Activated T-cell treated with anti-CD3 and anti-CD28 coated beads, Interleukin-2, amount 50 U/mL, for 72 hours (primary cell): ENCODE measurements at places on chromosomes 1 and 21. TPM values are rescaled to one million over a fixed set of nuclear protein-coding genes. Genes with fewer than 3 reads are reported as not detected.
A peak's percentile ranks its signal among the peaks of the same experiment; 100 is the strongest.

DNA sequence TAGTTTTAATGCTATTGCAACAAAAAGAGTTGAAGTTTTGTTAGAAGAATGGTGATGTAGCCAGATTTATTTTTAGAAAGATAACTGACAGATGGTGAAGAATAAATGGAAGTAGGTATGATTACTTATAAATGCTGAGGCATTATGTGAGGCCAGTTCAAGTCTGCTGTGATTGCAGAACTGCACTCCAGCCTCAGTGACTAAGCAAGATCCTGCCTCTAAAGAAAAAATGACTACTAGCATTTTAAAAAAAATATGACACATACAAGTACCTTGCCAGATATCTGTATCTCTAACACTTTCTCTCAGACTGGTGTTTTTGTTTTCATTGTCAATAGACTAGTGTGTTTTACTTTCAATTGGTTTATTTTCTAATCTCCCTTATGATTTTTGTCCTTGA is 1242.4 kb upstream of the ADGRL4 start:
- no peak overlapping the region for H3K27ac ChIP-seq
- H3K4me1 ChIP-seq, result no peaks in the 10 kb centered on the region
- no peak overlapping the region for H3K4me3 ChIP-seq
- H3K36me3 ChIP-seq, result no peaks in the 10 kb centered on the region

OR1C1 gene
- total RNA-seq, result not detected

DNA sequence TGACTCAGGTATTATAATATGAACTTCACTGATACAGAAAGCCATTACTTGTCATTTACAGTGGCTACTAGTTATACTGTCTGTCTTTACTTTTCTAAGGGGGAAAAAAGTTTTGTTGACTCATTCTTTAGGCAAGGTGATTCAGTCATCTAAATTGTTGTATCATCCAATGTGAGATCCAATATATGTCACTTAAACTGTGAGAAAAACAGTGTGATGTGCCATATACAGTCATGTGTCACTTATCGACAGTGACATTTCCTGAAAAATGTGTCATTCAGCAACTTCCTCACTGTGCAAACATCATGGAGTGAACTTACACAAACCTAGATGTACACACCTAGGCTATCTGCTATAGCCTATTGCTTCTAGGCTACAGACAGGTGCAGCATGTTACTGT is 57.6 kb downstream of the KCNK2 start:
- no peaks in the 10 kb centered on the region for H3K27me3 ChIP-seq
- no peak for DNase-seq
- no peak overlapping the region for H3K27ac ChIP-seq
- no peaks in the 10 kb centered on the region for H3K4me1 ChIP-seq
- H3K4me3 ChIP-seq, result no peak overlapping the region
- H3K36me3 ChIP-seq, result no peaks in the 10 kb centered on the region

CELA3A gene
- not detected for total RNA-seq

- H3K4me1 ChIP-seq, result no peaks in the 10 kb centered on the region
- H3K27ac ChIP-seq, result no peak overlapping the region
- peaks cover 8% of the 10 kb centered on the region for H3K27me3 ChIP-seq
- no peak for DNase-seq
- H3K36me3 ChIP-seq, result no peaks in the 10 kb centered on the region
Observed at GRCh38 chr21:29751473-29752185, 188.2 kb downstream of the GRIK1 start.

DNA sequence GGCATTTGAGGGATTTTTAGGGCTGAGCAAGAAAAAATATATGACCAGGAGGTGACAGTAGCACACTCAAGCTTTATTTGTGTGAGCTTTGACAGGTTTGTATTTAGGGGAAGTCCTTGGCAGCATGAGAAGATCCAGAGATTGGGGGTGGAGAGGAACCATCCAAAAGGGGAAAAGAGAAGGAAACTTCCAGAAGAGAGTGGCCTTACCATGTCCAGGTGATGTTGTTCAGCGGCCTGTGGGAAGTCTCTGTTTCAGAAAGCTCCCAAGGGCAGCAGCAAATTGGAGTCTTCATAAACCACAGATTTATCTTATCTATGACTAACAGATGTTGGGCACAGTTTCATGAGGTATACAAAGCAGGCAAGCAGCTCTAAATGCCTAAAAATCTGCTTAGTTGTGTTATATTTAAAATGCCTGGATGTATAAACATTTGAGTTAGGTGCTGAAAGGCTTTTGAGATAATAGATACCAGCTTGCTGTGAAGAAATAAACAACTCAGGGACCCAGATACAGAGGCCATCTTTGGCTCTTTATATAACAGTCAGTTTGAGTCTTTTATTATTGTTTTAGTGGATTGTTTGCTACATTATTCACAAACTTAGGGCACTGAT is 21.2 kb upstream of the ADAR start:
- H3K4me3 ChIP-seq, result peak overlapping the region; percentile 99
- no peaks in the 10 kb centered on the region for H3K27me3 ChIP-seq
- peak overlapping the region; percentile 99 for H3K27ac ChIP-seq
- peaks cover 42% of the 10 kb centered on the region for H3K4me1 ChIP-seq
- DNase-seq, result no peak

GRCh38 chr1:201149400-201149799 is 4.9 kb downstream of the TMEM9 start:
- peaks cover 12% of the 10 kb centered on the region for H3K4me1 ChIP-seq
- H3K27me3 ChIP-seq, result no peaks in the 10 kb centered on the region
- no peak for DNase-seq
- no peak overlapping the region for H3K4me3 ChIP-seq
- H3K36me3 ChIP-seq, result no peaks in the 10 kb centered on the region

- peaks cover 25% of the 10 kb centered on the region for H3K4me1 ChIP-seq
- peak; percentile 85 for DNase-seq
- no peak overlapping the region for H3K4me3 ChIP-seq
- no peaks in the 10 kb centered on the region for H3K27me3 ChIP-seq
- H3K36me3 ChIP-seq, result peaks cover 29% of the 10 kb centered on the region
Observed at GRCh38 chr1:12001249-12001917, 17.9 kb upstream of the MIIP start.

DNA sequence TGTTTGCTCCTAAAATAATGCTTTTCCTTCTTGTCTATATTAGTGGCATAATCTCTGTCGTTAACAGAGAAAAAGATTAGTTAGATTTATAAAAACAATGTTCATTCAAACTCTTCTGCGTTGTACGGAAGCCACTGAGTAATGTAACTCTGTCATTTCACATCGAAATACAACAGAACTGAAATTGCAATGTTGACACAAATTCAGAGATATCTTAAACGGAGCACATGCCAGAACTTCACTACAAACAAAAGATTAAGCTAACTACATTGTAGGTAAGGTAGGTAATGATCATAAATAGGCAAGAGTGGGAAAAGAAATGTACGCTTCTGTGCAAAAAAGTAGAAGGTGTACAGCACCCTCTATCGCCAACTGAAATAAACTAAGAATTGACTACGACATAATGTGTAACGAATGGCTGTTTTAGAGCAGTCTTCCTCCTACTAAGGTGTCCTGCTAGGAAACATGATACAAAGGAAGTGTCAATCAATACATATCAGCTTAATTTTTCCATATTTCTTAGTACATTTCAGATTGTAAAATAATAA is 56.6 kb downstream of the PCNX2 start:
- H3K27ac ChIP-seq, result no peak overlapping the region
- H3K4me1 ChIP-seq, result no peaks in the 10 kb centered on the region
- H3K27me3 ChIP-seq, result no peaks in the 10 kb centered on the region
- no peak for DNase-seq

DNA sequence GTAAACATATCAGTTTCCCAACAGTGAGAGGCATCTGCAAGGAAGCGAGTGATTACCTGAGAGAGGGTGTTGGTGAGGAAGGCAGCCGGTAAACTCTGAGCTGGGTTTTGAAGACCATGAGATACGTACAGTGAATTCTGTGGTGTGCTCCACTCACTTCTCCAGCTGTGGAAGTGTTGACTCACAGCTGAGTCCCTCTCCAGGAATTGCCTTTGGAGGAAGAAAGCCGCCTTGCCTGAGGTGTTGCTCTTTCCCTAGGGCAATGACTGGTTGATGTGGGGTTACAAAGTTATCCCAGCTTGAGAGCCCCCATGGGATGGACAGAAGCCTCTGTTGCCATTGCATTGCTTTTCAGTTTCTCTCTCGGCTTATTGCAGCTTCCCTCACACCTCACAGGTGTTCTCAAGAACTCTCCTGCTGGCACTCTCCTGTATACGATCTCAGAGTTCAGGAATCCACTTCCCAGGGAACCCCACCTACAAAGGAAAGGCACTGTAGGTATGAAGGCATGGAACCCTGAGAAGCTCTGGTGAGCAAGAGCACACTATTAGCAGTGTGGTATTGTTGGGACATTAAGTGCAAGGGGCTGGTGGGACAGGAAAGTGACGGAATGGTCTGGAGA is 10.8 kb downstream of the NHLH1 start:
- no peak for DNase-seq
- H3K27ac ChIP-seq, result no peak overlapping the region
- no peak overlapping the region for H3K4me3 ChIP-seq
- H3K27me3 ChIP-seq, result no peaks in the 10 kb centered on the region
- H3K4me1 ChIP-seq, result peaks cover 11% of the 10 kb centered on the region
- H3K36me3 ChIP-seq, result no peaks in the 10 kb centered on the region

GRCh38 chr1:101238031-101238628 is 1.3 kb downstream of the S1PR1 start:
- H3K4me1 ChIP-seq, result peaks cover 59% of the 10 kb centered on the region
- no peaks in the 10 kb centered on the region for H3K27me3 ChIP-seq
- H3K36me3 ChIP-seq, result peaks cover 48% of the 10 kb centered on the region
- DNase-seq, result peak; percentile 65
- H3K27ac ChIP-seq, result peak overlapping the region; percentile 98

GRCh38 chr21:35071347-35071746 is 22.2 kb upstream of the RUNX1 start:
- no peak for DNase-seq
- peaks cover 5% of the 10 kb centered on the region for H3K36me3 ChIP-seq
- H3K4me3 ChIP-seq, result no peak overlapping the region
- peaks cover 21% of the 10 kb centered on the region for H3K4me1 ChIP-seq
- H3K27me3 ChIP-seq, result no peaks in the 10 kb centered on the region
- H3K27ac ChIP-seq, result no peak overlapping the region

BARHL2 gene
- total RNA-seq, result not detected

OPTC gene
- total RNA-seq, result not detected

GRCh38 chr1:228986093-228986904 is 251.0 kb downstream of the RHOU start:
- no peak overlapping the region for H3K27ac ChIP-seq
- no peaks in the 10 kb centered on the region for H3K36me3 ChIP-seq
- H3K4me3 ChIP-seq, result no peak overlapping the region
- H3K27me3 ChIP-seq, result no peaks in the 10 kb centered on the region
- H3K4me1 ChIP-seq, result no peaks in the 10 kb centered on the region
- no peak for DNase-seq

DNA sequence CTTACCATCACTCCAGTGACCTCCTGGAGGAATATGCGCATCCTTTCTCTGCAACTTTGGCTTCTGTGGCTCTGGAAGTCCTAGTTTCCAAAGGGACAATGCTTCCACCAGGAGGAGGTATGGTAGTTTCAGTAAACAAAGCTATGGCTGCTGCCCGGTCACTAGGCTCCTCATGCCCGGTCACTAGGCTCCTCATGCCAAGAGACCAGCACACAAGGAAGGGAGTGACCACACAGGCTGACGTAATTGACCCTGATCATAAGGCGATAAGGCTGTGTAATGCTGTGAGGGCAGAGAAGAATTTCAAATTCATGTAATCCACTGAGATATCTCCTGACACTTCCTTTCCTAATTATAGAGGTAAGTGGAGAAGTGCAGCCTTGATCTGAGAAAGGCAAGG is 102.9 kb downstream of the DTL start:
- H3K27ac ChIP-seq, result no peak overlapping the region
- no peaks in the 10 kb centered on the region for H3K4me1 ChIP-seq
- no peak for DNase-seq
- no peaks in the 10 kb centered on the region for H3K27me3 ChIP-seq

GRCh38 chr1:233010146-233010545 is 59.7 kb downstream of the NTPCR start:
- no peak overlapping the region for H3K27ac ChIP-seq
- H3K4me1 ChIP-seq, result no peaks in the 10 kb centered on the region
- no peak overlapping the region for H3K4me3 ChIP-seq
- no peak for DNase-seq

GRCh38 chr21:28332796-28333195 is 659.9 kb downstream of the LTN1 start:
- H3K27ac ChIP-seq, result no peak overlapping the region
- no peak for DNase-seq
- no peaks in the 10 kb centered on the region for H3K27me3 ChIP-seq
- no peaks in the 10 kb centered on the region for H3K36me3 ChIP-seq
- no peak overlapping the region for H3K4me3 ChIP-seq

DNA sequence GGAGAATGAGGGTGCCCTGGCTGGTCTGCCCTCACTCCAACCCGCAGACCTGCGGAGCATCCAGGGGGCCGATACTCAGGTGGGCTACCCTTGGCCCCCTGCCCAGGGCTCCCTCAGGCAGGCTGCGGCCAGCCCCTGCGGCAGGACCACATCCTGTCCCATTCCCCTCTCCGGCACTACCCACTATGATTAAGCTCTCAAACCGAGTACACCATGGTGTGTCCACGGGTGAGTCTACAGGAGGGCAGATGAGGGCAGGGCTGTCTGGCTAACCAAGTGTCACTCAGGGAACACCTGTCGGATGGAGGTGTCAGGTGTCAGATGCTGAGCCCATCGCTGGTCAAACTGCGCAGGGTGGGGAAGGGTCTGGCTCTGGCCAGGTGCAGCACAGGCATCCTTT is 47.2 kb downstream of the SLC66A1 start:
- H3K27me3 ChIP-seq, result no peaks in the 10 kb centered on the region
- peaks cover 28% of the 10 kb centered on the region for H3K4me1 ChIP-seq
- H3K4me3 ChIP-seq, result no peak overlapping the region
- H3K36me3 ChIP-seq, result peaks cover 2% of the 10 kb centered on the region
- no peak for DNase-seq

GRCh38 chr1:168138134-168138533 is 1.4 kb upstream of the GPR161 start:
- peak overlapping the region; percentile 72 for H3K27ac ChIP-seq
- peaks cover 42% of the 10 kb centered on the region for H3K4me1 ChIP-seq
- DNase-seq, result no peak
- H3K4me3 ChIP-seq, result peak overlapping the region; percentile 88

GRCh38 chr21:17697473-17697872 is 84.8 kb upstream of the BTG3 start:
- peaks cover 2% of the 10 kb centered on the region for H3K36me3 ChIP-seq
- H3K4me3 ChIP-seq, result no peak overlapping the region
- no peak for DNase-seq
- H3K27ac ChIP-seq, result no peak overlapping the region
- H3K4me1 ChIP-seq, result no peaks in the 10 kb centered on the region

GRCh38 chr21:27423906-27424595 is 457.2 kb upstream of the ADAMTS5 start:
- no peak overlapping the region for H3K27ac ChIP-seq
- no peak for DNase-seq
- no peaks in the 10 kb centered on the region for H3K36me3 ChIP-seq
- no peak overlapping the region for H3K4me3 ChIP-seq
- H3K27me3 ChIP-seq, result no peaks in the 10 kb centered on the region
- H3K4me1 ChIP-seq, result no peaks in the 10 kb centered on the region
